ENCODE measurements at places on chromosomes 3 and 15.

- DNase-seq: no peak
Observed at GRCh38 chr3:49872801-49873281, 3.1 kb upstream of the CAMKV start.

DNA sequence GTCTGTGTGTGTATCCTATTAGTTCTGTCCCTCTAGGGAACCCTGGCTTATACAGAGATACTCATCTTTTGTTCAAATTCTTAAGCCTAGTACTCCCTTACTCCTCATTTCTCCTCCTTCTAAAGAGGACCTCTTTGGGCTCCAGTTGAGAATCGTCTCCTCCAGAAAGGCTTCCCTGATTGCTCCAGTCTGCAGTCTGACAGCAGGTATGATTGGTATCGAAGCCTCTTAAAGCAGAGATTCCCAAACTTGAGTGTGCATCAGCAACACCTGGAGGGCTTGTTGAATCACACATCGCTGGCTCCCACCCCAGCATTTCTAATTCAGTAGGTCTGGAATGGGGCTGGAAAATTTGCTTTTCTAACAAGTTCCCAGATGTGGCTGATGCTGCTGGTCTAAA, 60.9 kb upstream of the NMNAT3 start:
- no peak for DNase-seq

GRCh38 chr3:177196456-177197040, 734 bp downstream of the TBL1XR1 start:
- no peak for DNase-seq

GRCh38 chr15:81544385-81544784, 170.4 kb upstream of the TMC3 start:
- DNase-seq: no peak

- DNase-seq: no peak
Observed at GRCh38 chr3:30011237-30011803, 595.1 kb upstream of the TGFBR2 start.

DNA sequence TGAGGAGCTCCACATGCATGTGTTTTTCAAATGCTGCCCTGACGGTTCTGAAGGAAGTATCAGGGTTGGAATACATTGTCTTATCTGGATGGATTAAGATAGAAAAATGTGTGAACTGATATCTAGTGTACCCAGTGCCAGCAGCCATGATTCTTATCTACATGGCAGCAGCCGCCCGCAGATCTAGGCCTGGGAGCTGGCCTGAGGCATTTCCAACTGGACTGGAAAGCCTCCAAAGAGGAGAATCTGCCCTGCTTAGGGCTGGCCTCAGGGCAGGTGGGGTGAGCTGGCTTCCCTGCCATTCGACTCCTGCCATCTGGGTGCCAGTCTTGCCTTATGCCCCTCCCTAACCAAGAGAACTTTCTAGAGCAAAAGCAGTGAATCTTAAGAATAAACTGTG, 125.8 kb downstream of the SSR3 start:
- no peak for DNase-seq

DNA sequence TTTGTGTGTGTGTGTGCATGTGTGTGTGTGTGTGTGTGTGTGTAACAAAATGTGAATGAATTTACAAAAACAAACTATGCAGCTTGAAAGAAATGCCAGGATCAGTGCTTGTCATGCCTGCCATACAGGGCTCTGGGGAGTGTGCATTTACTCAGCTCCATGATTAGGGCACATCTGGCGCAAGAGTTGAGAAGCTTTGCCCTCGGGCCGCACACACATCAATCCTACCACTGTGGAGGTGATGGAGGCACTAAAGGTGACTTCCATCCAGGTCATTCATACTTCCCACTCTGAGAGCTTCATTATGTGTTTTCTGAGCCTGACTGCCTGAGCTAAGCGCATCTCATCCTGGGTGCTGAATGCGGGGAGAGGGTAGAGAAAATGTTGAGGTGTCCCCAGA, 72.0 kb upstream of the ZBED2 start:
- DNase-seq: no peak

DNA sequence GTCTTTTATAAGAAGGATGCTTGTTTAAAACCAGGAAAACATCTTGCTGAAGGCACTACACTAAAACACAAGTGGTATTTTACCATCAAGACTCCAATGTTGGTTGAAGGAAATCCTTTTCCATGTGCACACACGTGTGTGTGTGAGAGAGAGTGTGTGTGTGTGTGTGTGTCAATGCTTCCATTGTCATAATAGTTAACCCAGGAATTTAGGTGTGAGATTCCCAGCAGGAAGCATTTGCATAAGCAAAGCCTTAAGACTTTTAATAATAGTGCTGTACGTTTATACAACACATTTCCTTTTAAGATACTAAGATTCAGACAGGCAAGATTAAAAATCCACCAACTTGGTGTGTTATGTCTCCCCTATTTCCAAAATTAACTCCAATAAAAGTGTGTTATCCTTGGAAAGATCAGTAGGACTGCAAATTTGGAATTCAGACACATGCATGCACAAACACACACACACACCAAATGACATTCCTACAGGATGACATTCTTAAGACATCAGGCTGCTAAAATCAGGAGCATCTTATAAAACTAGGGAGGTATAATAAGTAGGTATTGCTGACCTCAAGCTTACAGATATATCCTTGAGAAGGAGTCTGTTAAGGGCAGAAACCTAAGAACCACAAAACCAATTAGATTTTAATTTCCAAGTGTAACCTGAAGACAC, 18.3 kb downstream of the LMCD1 start:
- no peak for DNase-seq

DNA sequence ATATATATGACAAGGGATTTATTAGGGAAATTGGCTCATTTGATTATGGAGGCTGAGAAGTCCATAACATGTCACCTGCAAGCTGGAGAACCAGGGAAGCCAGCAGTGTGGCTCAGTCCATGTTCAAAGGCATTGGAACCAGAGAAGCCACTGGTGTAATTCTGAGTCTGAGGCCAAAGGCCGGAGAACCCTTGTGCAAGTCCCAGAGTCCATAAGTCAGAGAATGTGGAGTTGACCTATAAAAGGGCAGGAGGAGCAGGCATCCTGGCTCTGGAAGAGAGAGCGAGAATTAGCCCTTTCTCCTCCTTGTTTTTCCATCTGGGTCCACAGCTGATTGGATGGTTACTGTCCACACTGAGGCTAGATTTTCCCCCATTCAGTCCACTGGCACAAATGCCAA, 319.8 kb downstream of the IGSF11 start:
- no peak for DNase-seq

GRCh38 chr3:152557302-152557999, 277.5 kb upstream of the P2RY1 start:
- no peak for DNase-seq

GRCh38 chr3:155587581-155587980, 157.3 kb downstream of the PLCH1 start:
- DNase-seq: no peak

DNA sequence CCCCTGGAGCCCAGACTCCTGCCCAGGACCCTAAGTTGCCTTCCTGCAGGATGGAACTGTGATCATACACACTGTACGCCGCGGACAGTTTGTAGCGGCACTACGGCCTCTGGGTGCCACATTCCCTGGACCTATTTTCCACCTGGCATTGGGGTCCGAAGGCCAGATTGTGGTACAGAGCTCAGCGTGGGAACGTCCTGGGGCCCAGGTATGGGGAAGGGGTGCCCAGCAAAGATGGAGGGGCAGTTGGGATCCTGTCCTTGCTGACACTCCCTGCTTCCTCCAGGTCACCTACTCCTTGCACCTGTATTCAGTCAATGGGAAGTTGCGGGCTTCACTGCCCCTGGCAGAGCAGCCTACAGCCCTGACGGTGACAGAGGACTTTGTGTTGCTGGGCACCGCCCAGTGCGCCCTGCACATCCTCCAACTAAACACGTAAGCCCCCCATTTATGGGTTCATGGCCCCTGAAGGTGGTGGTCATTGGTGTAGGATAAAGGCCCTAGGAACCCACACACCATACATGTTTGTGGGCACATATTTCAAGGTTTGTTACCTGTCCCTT, 28.8 kb downstream of the NBEAL2 start:
- DNase-seq: no peak

DNA sequence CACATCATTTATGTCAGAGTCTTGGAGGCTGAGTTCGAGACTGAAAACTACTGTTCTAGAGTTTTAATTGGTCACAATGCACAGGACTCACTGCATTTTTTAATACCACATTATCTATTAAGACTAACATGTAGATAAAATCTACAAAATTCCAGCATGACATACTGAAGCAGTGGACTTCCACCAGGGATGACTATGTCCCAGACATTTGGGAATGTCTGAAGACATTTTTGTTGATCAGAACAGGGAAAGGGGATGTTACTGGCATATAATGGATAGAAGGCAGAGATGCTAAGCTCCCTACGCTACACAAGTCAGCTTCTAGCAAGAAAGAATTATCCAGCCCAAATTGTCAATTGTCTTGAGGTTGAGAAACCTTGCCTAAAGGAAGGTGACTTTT, 419.0 kb upstream of the TGFBR2 start:
- no peak for DNase-seq

GRCh38 chr15:90167121-90167520, 34.0 kb upstream of the SEMA4B start:
- DNase-seq: no peak

- no peak for DNase-seq
Observed at GRCh38 chr3:127775398-127776109, 46.8 kb downstream of the MGLL start.

DNA sequence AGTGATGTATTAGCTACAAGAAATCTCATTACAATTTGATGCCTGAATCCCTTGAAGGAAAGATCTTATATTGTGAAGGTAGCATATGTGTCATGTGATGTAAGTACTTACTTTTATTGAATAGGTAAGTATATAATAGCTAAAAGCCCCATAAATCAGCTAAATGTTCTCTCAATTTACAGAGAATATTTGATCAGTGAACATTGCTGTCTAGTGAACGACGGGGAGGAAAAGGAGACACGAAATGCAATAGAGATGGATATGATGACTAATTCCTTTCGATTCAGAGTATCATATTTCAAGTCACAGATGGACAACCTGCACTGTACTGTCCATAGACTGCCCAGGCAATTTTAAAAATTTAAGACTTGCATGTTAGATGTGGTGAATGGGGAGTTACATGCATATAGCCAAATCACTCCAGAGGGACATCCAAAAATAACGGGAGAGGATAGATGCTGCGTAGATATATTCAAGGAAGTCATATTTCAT, 462.1 kb upstream of the CDIN1 start:
- no peak for DNase-seq
